ENCODE measurements at places on chromosomes 1 and 21.

- DNase-seq, result peak; percentile 75
These were observed 39.0 kb upstream of the SYNC start for GRCh38 chr1:32741413-32742198.

GRCh38 chr1:91152331-91152730 lies 130.5 kb upstream of the ZNF644 start:
- no peak for DNase-seq

DNA sequence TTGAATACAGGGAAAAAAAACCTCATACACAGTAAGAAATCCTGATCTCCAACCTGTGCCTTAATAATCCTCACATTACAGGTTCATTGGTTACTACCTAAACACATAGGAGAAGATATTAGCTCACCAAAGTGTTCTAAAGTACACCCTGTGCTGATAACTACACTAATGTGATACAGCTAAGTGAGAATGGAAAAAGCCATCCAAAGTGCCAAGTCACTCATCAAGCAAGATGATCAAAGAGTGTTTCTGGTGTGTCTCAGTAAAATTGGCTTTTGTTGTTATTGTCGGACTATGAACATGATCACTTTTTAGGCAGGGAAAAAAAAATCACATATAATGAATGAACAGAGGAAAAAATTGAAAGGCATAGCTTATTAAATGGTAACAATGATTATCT lies 31.4 kb downstream of the EPS15 start:
- no peak for DNase-seq

DNA sequence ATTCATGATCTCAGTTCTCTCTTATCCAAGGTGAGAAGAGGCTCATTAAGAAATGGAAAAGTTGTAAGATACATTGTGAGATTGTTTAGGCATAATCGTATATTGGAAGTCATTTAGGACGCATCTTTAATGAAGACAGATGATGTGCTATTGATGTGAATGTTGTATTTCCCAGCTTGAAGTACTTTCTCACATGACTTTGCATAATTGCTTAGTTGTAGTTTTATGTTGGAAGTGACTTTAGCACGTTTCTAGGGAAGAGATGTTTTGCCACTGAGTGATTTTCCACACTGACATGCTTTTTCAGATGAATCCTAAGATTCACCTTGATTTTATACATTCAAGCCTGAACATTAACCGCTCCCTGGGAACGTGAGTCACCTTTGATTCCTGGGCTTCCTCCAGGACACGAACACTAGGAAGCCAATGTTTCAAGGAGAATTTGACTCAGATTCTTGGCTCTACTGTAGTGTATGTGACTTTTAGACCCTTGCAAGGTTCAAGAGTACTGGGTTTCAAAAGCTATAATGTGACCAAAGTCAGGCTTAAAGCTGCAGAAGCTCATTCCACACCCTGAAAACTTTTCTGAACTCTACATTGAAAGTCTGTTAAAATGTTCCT lies 27.9 kb downstream of the ANGEL2 start:
- no peak for DNase-seq

DNA sequence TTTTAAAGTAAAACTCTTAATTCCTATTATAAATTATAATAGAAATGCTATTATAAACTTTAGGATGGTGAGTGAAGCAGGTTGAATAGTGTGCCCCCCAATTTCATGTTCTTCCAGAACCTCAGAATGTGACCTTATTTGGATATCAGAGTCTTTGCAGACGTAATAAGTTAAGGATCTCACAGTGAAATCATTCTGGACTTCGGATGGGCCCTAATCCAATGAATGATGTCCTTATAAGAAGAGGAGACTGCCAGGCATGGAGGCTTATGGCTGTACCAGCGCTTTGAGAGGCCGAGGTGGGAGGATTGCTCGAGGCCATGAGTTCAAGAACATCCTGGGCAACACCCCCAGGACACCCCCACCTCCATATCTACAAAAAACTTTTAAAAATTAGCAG lies 9.4 kb upstream of the MT1HL1 start:
- DNase-seq, result no peak

DNA sequence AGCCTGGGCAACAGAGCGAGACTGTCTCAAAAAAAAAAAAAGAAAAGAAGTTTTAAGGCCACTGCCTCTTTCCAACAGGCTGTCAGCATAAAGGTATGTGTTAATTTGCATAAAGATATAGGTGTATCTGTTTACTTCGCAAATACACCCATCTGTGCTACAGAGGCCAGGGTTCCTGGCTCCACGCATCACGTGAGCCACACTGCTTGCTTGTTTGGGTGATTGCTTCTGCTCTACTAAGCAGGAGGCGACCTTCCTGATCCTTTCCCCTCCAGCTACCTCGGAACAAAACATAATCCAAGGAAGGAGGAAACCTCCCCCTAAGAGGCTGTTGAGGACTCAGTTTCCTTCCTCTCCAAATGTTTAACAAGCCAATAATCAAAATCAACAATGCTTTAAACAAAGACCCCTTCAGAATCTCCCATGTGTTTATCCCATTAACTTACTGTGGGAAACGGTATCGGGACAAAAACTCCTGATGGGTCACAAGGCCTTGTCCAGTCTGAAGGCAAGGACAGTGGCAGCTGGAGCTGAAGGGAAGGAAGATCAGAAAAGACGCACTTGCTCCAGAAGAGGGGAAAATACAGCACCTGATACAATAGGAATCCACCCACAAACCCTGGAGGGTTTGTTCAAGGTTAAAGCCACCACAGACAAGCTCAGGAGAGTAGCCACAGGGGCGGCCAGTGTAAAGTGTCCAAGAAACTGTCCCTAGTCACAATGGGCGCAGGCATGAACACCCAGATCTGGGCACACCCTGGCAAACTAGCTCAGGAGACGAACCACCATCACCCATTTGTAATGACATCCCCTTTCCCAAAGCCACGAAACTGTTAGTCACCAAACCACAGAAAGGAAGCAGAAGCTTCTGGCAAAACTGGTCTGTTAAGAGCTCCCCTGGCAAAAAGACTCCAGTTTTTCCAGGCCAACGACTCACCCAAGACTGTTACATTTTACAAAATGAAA lies 17.2 kb downstream of the CTNNBIP1 start:
- DNase-seq, result no peak

- DNase-seq, result no peak
These were observed 27.3 kb upstream of the TMEM61 start for GRCh38 chr1:54952950-54953718.

DNA sequence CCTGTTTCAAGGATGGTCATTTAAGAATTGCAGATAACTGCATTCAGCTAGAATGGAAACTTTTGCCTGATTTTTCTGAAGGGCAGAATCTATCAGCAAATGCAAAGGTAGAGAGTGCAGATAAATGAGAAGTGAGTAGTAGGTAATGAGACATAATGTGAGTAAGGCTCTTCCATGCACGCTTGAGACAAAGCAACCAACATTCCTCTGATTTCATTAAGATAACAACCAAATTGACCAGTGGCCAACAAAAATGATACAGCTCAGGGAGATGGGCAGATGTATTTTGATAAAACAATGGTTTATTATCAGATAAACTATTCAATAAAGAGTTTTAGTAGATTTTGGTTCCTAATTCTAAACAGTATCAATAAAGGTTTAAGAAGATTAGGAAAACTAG lies 404.4 kb upstream of the PBX1 start:
- DNase-seq, result no peak

GRCh38 chr21:34887725-34888568 lies 161.2 kb downstream of the RUNX1 start:
- DNase-seq, result peak; percentile 91

DNA sequence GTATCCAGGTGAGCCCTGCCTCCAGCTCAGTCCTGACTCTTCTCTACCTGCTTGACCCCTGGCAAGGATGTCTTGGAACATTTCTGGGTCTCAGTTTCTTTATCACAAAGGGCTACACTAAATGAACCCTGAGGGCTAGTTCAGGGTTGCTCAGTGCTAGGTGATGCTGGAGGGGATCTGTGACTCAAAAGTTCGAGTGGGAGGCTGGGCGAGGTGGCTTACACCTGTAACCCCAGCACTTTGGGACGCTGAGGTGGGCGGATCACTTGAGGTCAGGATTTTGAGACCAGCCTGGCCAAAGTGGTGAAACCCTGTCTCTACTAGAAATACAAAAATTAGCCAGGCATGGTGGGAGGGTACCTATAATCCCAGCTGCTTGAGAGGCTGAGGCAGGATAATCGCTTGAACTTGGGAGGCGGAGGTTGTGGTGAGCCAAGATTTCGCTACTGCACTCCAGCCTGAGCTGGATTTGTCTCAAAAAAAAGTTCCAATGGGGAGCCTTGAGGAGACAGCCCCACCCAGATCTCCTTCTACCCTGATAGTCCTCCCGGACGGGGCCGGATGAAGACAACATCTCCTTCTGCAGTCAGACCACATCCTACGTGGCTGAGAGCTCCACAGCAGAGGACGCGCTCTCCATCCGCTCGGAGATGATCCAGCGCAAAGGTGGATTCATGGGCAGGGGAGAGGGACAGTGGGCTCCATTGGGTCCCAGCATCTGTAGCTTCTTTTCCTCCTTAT lies 48.9 kb downstream of the YARS1 start:
- no peak for DNase-seq

DNA sequence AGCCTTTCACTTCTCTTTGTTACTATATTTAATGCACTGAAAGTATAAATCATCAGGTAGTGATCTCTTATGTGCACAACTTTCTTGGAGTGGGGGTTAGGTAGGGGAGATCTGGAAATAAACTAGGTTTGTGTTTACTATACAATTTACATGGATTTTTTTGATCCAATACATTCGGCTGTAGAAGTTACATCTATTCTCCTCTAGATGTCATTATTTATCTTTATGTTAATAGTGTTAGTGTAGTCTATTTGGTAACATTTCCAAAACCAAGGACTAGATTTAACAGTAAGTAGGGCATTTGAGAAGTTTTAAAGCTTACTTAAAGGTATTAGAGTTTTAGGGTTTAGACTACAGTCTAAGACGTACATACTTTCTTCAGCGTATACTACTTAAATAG lies 5.4 kb downstream of the VPS45 start:
- DNase-seq, result no peak

GRCh38 chr1:32487182-32487581 lies 22.3 kb downstream of the ZBTB8B start:
- DNase-seq, result no peak

DNA sequence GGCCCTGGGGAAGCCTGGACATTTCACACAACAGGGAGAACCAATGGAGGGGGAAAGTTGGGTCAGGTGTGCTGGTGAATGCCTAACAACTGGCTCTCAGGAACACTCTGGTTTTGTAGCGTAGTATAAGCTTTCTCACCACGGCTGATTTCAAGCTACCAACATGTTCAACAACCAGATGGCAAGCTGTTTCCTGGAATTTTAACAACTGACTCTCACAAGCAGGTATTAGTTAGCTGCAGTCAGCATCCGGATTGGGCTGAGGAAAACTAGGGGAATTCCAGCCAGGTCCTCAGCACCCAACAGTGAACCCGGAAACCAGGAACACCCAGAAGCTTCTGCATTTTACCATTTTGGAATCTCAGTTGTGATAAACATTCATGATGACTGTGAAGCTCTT lies 162.3 kb upstream of the CAMK1G start:
- DNase-seq, result no peak

DNA sequence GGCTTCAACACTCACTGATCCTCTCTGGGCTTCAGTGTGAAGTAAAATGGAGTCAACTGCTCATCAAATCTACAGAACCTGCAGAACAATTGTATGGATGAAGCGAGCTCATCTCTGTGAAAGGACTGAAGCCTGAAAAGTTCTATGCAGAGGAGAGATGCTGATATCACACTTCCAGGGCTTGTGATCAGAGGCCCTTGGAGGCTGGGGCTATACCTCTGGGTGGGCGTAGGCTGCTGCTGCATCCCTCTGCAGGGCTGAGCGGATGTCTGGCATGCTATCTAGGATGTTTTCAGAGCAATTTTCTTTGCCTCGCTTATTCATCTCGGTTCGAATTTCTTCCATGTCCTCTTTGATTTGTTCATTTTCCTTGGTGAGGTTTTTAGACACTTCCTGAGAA lies 17.6 kb downstream of the OLFML2B start:
- no peak for DNase-seq

DNA sequence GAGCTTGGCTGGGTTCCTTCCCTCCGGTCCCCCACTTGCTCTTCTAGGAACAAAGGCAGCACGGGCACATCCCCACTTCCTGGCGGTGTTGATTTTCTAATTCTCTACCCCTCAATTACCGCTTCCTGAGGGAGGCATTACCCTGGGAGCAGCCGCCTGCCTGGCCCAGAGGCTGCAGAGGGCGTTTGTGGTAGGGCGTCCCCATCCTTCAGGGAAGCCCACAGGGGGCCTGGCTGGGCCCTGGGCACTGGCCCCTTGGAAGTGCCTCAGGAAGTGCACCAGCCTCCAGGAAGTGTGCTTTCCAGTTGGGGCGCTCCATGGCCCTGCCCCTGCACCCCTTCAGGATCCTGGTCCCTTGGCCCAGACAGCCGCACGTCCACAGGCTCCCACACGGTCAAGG lies 42.1 kb upstream of the CASZ1 start:
- no peak for DNase-seq

DNA sequence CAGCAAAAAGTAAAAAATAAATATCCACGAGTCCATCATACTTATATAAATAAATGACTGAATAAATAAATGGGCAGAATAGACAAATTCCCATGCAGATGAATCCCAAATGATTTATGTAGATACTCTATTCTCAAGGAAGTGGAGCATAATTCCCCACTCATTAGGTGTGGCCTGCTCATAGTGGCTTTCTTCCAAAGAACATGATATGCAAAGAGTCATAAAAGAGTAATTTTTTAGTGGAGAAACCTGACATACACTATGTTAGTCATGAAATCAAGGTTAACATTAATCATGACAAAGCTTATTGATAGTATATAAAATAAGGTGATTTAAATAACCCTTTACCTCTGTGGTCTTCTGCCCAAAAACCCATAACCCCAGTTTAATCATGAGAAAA lies 298.9 kb downstream of the DPYD start:
- DNase-seq, result no peak

GRCh38 chr1:64597113-64597512 lies 127.2 kb downstream of the CACHD1 start:
- no peak for DNase-seq

- no peak for DNase-seq
These were observed 5.7 kb upstream of the SELENON start for GRCh38 chr1:25794325-25794724.

GRCh38 chr1:180814258-180814657 lies 98.4 kb upstream of the KIAA1614 start:
- DNase-seq, result no peak

DNA sequence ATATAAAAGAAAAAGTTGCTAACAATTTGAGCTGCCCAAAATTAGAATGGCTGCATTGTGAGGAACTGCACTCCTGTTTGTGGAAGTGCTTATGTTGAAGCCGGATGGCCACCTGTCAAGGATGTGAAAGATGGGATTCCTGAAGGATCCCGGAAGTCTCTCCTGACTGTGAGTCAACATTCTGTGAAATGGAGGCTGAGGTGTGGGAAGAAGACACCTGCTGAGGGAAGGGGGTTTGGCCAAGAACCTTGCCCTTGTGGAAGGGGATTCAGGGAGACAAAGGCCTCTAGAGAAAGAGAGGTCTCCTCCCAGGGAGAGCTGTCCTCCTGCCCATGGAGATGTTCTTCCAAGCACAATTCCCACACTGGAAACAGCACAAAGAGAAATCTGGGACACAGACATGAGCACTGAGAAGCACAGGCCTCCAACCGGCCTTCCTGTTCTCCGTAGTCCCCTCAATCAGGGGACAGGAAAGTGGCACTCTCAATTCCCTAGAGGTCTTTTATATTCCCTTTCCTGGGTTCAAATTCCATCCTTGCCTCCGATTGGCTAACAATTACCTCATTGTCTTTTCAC lies 70.5 kb downstream of the CD2 start:
- no peak for DNase-seq

GRCh38 chr1:80418134-80418533 lies 1382.6 kb upstream of the ADGRL2 start:
- DNase-seq, result no peak

GRCh38 chr1:176843352-176844297 lies 320.9 kb downstream of the ASTN1 start:
- peak; percentile 64 for DNase-seq
